ENCODE measurements at places on chromosomes 13 and 19.

DNA sequence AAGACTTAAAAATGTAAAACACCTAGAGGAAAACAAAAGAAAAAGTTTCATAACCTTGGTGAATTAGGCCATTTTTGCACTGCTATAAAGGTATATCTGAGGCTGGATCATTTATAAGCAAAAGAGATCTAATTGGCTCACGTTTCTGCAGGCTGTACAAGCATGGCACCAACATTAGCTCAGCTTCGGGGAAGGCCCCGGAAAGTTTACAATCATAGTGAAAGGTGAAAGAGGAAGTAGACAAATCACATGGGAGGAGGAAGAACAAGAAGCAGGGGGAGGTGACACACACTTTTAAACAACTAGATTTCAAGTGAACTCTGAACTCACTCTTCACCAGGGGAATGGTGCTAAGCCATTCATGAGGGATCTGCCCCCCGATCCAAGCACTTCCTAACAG, 1358.5 kb upstream of the PCDH9 start:
- DNase-seq = no peak

GRCh38 chr13:68125087-68125480, 894.9 kb upstream of the PCDH9 start:
- DNase-seq = no peak

- no peak for DNase-seq
Measured at GRCh38 chr13:41546372-41547190, 89.2 kb downstream of the RGCC start.

DNA sequence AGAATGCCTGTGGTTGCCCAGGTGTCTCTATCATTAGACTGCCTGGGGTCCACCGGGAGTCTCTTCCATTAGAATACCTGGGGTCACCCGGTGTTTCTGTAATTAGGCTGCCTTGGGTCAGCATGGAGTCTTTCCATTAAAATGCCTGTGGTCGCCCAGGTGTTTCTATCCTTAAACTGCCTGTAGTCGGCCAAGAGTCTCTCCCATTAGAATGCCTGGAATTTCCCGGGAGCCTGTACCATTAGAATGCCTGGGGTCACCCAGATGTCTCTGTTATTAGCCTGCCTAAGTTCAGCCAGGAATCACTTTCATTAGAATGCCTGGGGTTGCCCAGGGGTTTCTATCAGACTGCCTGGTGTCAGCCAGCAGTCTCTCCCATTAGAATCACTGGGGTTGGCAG, 1492.8 kb downstream of the UQCRFS1 start:
- no peak for DNase-seq

DNA sequence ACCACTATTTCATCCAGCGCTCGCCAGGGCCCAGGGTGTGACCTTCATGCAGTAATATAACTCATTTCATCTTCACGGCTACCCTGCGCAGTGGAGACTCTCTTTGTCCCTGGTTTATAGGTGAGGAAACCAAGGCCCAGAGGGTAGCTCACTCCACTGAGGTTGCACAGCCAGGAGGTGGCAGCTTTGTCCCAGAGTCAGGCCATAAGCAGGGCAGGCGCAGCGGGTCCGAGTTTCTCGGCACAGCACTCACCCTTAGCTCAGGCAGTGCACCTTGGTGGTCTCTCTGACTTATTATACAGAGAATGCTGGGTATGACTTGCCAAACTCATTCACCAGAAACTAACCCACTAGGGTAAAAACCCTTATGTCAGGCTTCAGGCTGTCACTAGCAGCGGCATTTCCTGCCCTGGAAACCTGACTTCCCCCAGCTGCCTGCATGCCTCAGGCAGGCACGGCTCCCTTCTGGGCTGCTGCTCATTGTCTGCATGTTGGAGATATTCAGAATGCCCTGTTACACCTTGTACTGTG, 24.5 kb downstream of the PPP5C start:
- no peak for DNase-seq

- DNase-seq = no peak
Measured at GRCh38 chr13:48731957-48732569, 78.3 kb downstream of the CYSLTR2 start.

- no peak for DNase-seq
Measured at GRCh38 chr19:35757231-35757748, 461 bp upstream of the HSPB6 start.

- DNase-seq = peak; percentile 34
Measured at GRCh38 chr13:62320129-62321108, 904.8 kb upstream of the PCDH20 start.

DNA sequence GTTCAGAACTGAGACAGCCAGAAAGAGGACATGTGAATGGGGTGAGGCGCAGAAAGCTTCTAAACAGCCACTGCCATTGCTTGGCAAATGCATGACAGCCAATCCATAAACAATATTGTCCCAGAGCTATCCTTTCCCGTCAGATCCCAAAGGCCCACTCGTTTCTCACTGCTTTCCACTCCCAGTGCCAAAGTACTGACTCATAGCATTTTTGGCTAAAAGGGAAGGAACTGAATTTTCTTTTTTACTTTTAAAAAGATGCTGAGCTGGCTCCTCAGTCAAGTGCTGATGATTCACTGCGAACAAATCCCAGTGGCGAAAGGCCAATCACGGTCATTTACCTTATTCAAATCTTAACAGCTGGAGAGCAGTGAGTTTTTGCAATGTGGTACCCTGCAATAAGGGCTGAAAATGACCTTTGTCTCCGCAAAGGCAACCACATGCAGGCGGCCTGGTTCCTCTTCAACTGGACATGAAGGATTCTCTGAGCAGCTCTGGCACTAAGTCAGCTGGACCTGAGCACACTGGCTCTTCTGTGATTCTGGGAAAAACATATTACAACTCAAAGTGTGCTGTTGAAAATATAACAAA, 151.7 kb downstream of the DCLK1 start:
- DNase-seq = no peak

GRCh38 chr19:6754136-6754535, 13.1 kb downstream of the SH2D3A start:
- no peak for DNase-seq

DNA sequence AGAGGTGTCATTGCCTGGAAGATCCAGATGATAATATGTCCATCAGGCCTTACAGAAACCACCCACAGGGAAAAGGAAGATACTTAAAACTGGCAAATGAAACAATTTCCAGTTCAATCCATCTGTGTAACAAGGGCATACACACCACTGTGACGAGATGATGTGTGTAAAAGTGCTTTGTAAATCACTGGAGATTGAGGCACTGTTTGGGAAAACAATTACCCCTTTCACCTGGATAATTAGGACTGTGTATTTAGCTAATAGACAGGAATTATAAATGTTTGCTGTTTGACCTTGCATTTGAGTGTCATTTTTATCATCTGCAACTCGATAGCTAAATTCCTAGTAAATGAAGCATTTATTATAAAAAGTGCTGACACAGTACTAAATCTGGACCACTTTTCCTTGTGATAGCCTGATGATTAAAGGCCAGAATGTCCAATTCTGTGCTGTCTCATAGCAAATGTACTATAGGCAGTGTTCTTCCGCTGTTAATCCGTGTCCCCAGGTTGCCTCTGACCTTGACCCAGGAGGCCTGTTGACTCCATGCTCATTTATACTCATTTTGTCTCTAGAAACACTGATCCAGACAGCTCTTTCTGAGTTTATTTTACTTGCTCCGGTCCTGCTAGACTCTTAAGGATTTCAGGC, 105.8 kb downstream of the LACC1 start:
- DNase-seq = peak; percentile 55

GRCh38 chr19:36652958-36653357, 13.7 kb downstream of the ZNF461 start:
- DNase-seq = no peak

DNA sequence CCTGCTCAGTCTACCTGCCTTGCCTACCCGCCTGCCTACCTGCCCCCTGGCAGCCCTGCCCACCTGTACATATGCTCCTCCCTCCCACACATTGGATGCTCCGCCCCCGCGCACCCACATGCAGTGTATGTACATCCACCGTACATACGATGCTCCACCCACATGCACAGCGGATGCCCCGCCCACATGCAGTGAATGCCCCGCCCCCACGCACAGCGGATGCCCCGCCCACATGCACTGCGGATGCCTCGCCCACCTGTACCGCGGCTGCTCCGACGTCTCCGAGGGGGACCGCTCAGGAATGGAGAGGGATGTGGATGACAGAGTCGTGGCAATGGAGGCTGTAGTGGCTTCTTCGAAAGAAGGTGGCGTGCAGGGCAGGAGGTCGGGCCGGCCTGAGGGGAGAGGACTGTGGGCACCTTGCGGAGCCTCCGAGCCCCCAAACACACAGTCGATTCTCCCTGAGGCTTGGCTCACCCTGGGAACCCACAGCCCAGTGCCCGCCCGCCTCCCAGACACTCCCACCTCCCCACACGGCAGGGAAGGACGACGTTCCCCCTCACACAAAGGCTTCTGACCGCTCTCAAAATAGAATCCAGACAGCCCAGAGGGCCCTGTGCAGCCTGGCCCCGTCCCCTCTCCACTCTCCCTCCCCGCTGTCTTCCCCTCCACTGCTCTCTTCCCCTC, 16.5 kb upstream of the CACTIN start:
- no peak for DNase-seq

Measured in NCI-H1417 treated with DMSO at 0.1 percent for 48 hours (cell line).